ENCODE measurements at places on chromosomes 7 and 10. TPM values are rescaled to one million over a fixed set of nuclear protein-coding genes. Genes with fewer than 3 reads are reported as not detected.

Gene RBP3
- not detected for total RNA-seq

Gene HOXA10
- total RNA-seq = 0.19 TPM

Gene CYP26A1
- not detected for total RNA-seq

Gene MKX
- total RNA-seq = 0.27 TPM

Gene MRPS24
- 138 TPM for total RNA-seq

Gene AEBP1
- total RNA-seq = 12.9 TPM

Gene SH2B2
- total RNA-seq = 2.2 TPM

Gene TUBB8
- not detected for total RNA-seq

Gene PPP1R17
- not detected for total RNA-seq

Gene NODAL
- not detected for total RNA-seq

Gene CYCS
- 344 TPM for total RNA-seq

Gene MMD2
- not detected for total RNA-seq

Gene EPO
- total RNA-seq = 0.15 TPM

Gene FOXI2
- not detected for total RNA-seq

Gene SFMBT2
- 22.6 TPM for total RNA-seq

Gene MINDY3
- total RNA-seq = 20.7 TPM

Gene CD36
- total RNA-seq = not detected

Gene FAM241B
- 9.6 TPM for total RNA-seq

Gene FIS1
- total RNA-seq = 128 TPM

Gene GJD4
- total RNA-seq = not detected

Gene PNLIPRP3
- not detected for total RNA-seq

Gene MYL10
- total RNA-seq = not detected

Gene PDE1C
- total RNA-seq = not detected
